Left forelimb (tissue), 1 donor: ENCODE measurements at places on chromosomes 5 and 9.

GRCh38 chr9:134190232-134191121 is 26.1 kb upstream of the RNU6ATAC start:
- peak; percentile 40 for DNase-seq

- DNase-seq: no peak
Observed at GRCh38 chr9:2837915-2838314, 6.0 kb downstream of the PUM3 start.

GRCh38 chr5:79560771-79561524 is 47.0 kb upstream of the HOMER1 start:
- no peak for DNase-seq

DNA sequence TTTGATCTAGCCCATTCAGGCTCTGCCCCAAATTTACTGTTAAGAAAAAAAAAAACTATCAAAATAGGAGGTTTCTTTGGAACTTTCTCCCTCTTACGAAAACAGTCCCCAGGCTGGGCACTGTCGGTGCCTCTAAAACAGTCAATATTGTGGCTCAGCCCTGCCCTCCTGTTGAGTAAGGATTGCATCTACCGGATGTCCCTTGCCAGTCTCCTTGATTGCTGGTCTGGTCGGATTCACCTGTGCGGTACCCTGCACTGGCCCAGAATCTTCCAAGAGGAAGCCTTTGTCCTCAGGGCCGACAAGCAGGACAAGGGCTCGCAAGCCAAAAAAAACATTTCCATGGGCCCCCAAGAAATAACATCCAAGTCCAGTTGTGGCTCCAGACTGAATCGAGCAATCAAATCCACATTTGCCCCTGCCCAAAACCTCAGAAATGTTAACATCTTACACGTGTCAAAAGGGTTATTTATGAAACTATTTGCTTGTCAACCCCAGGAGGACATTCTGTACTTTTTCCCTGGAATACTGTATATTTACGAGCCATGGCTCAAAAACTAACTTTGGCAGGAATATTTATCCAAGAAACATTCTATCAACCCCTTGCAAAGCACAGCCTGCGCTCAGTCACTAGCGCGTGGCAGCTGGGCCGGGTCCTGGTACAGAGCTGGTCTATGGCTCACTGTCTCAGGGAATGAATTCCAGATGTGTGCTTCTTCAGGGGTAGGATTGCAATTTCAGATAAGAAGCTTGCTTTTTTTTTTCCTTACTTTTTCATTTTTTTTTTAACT is 129.2 kb upstream of the ADRA1B start:
- no peak for DNase-seq

DNA sequence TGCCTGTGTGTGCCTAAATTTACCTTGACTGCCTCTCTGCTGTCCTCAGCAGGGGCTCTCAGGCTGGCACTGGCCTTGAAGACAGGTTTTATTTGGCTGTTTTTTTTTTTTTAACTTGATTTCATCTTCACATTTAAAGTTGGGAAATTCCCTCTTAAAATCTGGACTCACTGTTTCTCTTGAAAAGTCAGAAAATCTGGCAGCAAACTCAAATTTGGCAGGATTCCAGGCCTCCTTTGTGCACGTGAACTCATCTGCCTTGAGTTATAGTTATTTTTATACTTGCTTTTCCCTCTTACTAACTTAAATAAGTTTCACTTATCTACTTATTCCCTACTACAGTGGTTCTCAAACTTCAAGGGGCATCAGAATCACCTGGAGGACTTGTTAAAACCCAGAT is 118.4 kb upstream of the MAP3K1 start:
- DNase-seq: no peak

DNA sequence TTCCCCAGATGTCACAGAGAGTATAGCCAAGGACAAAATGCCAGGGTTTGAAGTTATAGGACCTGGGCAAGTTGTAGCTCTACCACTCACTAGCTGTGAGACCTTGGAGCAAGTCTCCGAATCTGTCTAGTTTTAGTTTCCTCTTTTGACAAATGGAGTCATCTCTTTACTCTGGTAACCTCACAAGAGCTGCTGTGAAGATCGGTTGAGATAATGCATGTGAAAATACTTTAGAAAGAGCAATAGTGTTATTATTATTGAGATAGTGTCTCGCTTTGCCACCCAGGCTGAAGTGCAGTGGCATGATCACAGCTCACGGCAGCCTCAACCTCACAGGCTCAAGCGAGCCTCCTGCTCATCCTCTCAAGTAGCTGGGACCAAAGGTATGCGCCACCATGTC is 117.9 kb upstream of the NR5A1 start:
- no peak for DNase-seq

- DNase-seq: no peak
Observed at GRCh38 chr5:1795931-1796330, 3.7 kb downstream of the MRPL36 start.

GRCh38 chr5:52776116-52776515 is 11.6 kb upstream of the ITGA1 start:
- no peak for DNase-seq

DNA sequence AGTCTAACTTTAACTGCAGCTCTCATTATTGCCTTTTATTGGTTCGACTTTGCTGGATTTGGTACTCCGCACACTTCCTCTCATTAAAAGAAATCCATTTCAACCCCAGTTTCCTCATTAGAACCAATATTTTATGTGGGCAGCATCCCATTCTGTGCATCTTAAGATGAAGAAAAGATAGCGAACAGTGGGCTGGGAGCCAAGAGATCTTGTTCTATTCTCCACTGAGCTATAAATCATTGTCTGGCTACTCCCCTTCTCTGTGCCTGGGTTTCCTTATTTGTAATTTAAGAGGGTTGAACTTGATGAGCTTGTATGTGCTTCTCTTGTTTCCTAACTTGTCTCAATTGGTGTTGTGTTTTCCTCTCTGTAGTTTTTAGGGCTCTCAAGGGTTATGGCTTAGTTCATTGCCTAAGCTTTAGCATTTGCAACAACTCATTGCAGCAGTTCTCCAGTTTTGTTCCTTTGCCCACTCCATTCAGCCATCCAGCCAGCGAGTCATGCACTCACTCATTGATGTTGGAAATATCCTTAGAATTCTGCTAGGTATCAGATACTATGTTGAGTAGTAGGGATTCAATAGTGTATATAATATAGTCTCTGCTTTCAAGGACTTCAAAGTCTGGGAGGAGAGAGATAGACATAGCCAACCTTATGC is 273.3 kb upstream of the TNC start:
- no peak for DNase-seq
